CD4-positive, alpha-beta T cell treated with Interleukin-21 for 1 hour (primary cell): ENCODE measurements at places on chromosomes 4 and X.
A peak's percentile ranks its signal among the peaks of the same experiment; 100 is the strongest.

GRCh38 chrX:10166248-10166716 is 9.5 kb downstream of the CLCN4 start:
- DNase-seq, result no peak

DNA sequence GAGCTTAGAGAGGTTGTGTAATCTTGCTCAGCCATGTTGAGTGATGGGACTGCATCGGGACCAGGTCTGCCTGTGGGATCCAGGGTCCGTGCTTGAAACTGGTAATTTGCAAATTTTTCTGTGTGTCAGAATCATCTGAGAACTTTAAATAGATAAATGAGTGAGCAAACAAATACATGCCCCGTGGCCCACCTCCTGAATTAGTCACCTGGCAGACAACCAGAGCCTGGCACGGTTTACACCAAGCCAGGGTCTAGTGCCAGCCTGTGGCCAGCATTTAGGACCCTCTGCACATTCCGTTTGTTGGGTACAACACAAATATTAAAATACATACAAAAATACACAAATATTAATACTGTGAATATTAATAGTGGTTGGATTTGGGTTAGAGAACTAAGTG is 90.6 kb upstream of the STOX2 start:
- DNase-seq, result no peak

- DNase-seq, result no peak
Observed at GRCh38 chrX:24996096-24996709, 19.6 kb downstream of the ARX start.

DNA sequence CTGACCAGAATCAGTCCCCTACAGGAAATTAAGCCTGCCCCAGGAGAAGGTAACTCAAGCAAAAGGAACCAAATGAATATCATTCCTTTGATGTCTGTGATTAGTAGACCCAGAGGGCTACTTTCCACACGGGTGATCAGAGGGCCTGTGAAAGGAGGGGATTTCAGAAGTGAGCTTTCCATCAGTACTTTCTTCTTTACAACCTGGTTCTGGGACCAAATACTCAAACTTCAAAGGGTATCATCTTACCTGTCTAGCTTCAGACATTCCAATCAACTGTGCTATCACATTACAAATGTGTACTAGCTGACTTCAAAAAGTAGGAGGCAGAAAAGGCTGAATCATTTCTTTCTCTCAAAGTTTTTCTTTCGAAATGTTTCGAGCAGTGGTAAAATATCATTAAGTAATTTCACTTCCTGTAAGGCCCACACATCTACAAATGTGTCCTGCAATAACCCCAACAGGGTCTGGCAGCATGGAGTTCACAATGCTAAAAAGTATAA is 23.9 kb downstream of the ACSL4 start:
- DNase-seq, result peak; percentile 13

DNA sequence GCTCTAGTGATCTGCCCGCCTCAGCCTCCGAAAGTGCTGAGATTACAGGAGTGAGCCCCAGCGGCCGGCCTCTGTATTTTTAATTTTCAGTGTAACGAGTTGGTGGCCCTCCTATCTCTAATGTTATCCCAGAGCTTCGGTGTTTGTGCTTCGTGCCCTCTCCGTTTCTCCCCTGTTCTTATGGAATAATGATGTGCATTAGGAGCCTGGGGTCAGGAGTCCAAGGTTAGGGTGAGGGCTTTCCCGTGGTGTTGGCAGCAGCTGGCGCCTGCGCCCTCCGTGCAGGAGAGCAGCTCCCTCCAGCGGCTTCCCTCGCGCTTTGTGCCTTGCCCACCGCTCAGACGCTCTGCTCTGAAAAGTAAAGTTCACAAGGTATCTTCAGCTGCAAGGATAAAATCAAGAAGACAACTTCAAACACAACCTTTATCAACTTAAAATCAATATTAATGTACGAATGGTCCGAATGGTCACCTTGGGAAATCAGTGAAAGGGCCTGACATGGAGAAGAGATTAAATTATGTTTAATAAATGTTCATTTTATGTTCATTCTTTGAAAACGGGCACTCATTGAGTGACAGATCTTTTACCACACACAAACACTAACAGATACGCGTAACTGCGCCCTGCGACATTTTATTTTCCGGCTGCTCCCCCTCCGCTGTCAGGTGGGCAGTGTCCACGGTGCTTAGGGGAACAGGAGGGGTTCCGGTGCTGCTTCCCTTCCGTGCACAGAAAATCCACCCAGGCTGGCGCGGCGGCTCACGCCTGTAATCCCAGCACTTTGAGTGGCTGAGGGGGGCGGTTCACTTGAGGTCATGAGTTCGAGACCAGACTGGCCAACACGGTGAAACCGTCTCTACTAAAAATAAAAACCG is 62.4 kb downstream of the TRAPPC11 start:
- peak; percentile 47 for DNase-seq

DNA sequence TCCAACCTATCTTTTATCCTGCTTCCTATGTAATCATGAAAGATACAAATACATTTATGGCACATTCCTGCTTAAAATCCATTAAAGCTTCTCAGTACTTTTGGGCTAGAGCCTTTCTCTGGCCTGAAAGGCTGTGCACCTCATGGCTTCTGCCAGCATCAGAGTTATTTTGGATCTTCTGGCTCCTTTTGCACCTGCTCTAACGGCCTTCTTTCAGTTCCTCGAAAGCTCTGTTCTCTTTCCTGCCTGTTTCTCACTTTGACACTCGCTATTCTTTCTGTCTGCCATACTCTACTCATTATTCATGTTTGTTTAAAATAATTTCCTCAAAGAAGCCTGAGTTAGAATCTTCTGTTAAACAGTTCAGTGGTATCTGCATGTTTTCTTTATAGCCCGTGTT is 86.0 kb downstream of the LRP2BP start:
- no peak for DNase-seq

GRCh38 chr4:180622254-180622653 is 1620.9 kb upstream of the TENM3 start:
- no peak for DNase-seq

GRCh38 chrX:12526306-12526705 is 264.9 kb upstream of the PRPS2 start:
- no peak for DNase-seq

- no peak for DNase-seq
Observed at GRCh38 chr4:113101669-113102068, 52.2 kb downstream of the ANK2 start.

GRCh38 chr4:48380583-48381167 is 39.3 kb downstream of the SLAIN2 start:
- DNase-seq, result no peak

GRCh38 chr4:125388613-125389012 is 73.9 kb downstream of the FAT4 start:
- DNase-seq, result no peak

GRCh38 chr4:3729188-3729881 is 36.9 kb upstream of the ADRA2C start:
- no peak for DNase-seq

DNA sequence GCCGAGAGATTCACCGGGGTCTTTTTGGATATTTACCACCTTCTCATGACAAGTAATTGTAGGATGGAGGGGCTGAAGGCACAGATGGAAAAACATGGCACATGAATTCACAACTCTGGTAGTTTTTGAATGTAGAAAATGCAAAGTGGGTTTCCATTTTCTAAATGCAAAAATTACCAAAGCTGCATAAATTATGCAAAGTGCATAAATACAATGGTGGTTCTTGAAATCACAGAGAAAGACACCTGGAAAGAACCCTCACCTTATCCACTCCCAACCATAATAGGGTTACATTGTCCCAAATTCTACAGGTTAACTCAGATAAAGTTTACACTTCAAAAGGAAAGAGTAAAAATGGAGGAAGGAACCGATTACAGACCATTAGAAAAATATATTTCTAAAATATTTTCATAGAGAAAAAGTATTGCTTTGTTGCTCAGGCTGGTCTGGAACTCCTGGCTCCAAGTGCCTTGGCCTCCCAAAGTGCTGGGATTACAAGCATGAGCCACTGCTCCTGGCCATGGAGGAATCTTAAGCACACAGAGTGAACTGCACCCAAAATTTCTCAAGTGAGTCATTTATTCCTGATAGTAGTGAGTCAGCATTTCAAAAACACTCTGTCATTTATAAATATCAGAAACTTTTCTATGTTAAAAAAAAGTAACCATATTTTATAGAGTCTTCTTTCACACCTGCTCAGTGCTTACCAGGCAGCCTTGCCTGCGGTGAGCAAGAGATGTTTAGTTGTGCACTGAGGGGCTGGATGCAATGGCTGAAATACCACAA is 101.4 kb downstream of the FIP1L1 start:
- no peak for DNase-seq

- DNase-seq, result no peak
Observed at GRCh38 chr4:66556651-66557278, 886.5 kb upstream of the EPHA5 start.

DNA sequence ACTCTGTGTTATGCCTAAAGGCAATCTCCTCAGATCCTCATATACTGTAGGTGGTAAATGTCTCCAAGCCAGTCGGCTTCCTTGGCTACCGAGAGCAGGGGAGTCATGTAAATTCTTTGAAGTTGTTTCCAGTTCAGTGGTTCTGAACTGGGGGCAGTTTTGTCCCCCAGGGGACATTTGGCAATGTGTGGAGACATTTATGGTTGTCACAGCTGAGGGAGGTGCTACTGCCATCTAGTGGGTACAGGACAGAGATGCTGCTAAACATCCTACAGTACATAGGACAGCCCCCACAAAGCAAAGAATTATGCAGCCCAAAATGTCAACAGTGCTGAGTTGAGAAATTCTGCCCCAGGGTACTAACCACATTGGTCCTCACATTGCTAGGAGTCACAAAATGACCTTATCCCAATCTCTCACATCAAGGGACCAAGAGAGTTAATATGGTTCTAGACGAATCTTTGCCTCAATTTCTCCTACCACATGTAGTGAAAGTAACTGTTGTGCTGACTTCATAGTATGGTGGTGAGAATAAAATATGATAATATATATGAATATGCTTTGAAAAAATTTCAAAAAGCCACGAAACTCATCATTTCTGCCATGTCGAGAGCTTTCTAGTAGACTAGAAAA is 104.4 kb upstream of the ARHGAP24 start:
- DNase-seq, result no peak

- DNase-seq, result peak; percentile 71
Observed at GRCh38 chrX:53089224-53089842, 4.6 kb upstream of the KANTR start.

GRCh38 chr4:41318839-41319530 is 62.3 kb downstream of the UCHL1 start:
- DNase-seq, result no peak

DNA sequence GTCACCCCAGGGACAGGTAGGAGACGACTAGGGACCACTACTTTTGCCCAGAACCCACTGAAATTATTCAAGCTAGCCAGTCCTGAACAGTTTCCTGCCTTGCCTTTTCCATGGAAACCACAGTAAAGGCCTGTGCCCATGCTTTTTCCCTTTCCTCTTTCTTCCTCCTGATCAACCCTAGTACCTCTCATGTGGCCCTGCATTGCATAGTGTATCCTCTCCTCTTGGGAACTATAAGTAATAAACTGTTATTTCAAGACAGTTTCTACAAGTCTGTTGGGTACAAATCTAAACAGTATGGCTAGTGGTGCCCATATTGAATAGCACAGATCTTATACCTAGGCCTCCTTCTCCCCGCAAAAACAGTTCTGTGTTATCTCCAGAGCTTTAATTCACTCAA is 14.5 kb downstream of the CISD2 start:
- DNase-seq, result no peak

GRCh38 chrX:135213200-135213844 is 38.5 kb upstream of the ETDA start:
- peak; percentile 18 for DNase-seq
